Activated CD8-positive, alpha-beta memory T cell treated with anti-CD3 and anti-CD28 coated beads for 1 hour (primary cell): ENCODE measurements at places on chromosomes 5 and 9.

- no peak for DNase-seq
Measured at GRCh38 chr5:1471240-1471853, 26.1 kb upstream of the SLC6A3 start.

DNA sequence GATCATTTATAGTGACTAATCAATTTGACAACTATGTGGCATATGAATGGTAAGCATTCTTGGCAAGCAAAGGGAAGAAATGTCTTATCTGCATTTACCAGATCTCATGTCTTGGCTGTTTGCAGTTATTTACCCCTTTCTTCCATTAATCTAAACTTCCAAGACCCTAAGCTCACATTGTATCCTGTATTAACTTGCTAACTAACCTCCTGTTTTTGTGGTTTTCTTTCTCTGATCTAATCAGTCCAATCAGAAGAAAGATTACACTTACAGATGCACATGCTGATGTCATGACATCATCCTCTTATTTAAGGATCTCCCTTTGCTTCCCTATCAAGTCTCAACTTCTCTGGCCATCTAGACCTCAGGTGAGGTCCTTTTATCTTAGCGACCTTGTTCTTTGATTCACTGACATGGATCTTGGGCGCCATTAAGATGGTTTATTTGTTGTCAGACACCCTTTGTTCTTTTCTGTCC is 95.5 kb downstream of the F2RL2 start:
- DNase-seq: no peak

DNA sequence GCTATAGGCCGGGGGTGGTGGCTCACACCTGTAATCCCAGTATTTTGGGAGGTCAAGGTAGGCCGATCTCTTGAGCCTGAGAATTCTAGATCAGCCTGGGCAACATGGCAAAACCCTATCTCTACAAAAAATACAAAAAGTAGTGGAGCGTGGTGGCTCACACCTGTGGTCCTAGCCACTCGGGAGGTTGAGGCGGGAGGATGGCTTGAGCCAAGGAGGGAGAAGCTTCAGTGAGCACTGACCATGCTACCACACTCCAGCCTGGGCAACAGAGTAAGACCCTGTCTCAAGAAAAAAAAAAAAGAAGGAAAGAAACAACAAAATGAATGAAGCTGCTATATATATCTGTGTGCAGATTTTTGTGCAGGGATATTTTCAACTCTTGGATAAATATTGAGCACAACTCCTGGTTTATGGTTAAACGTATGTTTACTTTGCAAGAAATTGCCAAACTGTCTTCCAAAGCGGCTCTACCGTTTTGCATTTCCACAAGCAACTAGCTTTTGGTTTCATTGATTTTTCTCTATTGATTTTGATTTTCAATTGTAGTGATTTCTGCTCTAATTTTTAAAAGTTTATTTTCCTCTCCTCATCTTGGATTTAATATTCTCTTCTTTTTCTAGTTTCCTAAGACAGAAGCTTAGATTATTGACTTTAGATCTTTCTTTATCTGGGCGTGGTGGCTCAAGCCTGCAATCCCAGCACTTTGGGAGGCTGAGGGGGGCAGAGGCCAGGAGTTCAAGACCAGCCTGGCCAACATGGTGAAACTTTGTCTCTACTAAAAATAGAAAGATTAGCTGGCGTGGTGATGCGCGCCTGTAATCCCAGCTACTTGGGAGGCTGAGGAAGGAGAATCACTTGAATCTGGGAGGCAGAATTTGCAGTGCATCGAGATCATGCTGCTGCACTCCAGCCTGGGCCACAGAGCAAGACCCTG is 49.2 kb downstream of the SPIN1 start:
- no peak for DNase-seq

DNA sequence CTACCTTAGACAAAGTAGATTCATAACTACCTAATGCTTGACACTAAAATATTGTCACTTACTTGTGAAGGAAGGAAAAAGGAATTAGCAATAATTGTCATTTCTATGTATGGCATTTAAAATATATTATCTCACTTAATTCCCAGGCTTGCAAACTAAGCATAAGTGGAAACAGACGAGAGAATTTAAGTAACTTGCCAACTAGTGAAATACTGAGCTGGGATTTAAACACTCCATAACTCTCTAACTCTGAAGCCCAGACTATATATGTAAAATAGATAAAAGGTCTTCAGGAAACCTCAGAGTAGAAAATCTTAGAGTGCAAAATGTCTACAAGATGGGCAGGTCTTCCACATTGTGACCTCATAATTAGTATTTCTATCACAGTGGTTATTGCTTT is 257.8 kb downstream of the SAXO1 start:
- DNase-seq: no peak

DNA sequence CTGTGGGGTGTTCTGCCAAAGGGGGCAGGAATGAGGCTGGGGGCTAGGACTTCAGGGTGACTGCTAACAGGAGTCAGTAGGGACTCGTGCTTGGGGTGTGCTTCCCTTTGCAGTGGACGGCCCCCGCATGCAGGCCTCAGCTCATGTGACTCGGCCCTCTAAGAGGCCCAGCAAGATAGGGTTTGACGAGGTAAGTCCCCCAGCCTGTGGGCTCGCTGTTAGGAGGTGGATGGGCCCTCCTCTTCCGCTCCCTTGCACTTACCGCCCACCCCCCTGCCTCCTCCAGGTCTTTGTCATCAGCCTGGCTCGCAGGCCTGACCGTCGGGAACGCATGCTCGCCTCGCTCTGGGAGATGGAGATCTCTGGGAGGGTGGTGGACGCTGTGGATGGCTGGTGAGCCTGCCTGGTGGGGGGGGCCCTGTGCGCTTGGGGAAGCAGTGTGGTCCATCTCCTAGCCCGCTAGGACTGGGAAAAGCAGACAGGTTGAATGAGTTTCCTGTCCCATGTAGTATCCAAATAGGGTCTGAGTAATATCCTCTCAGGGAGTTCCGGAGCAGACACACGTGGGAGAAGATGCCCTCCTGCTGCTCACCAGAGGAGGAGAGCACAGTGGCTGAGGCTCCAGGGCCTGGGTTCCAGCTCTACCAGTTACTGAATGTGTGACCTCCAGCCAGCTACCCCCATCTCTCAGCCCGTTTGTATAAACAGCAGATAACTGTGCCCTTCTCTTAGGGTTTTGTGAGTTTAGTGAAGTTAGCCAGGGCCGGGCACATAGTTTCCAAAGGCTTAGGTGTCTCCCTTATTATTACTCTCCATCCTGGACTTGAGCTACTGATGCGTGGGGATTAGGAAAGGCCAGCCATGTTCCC is 8.2 kb downstream of the CERCAM start:
- DNase-seq: no peak

GRCh38 chr9:83296123-83296522 is 233.2 kb upstream of the RASEF start:
- no peak for DNase-seq

GRCh38 chr9:125829743-125830142 is 82.6 kb downstream of the PBX3 start:
- DNase-seq: peak; percentile 19

GRCh38 chr9:125393426-125393825 is 131.8 kb downstream of the GAPVD1 start:
- no peak for DNase-seq

DNA sequence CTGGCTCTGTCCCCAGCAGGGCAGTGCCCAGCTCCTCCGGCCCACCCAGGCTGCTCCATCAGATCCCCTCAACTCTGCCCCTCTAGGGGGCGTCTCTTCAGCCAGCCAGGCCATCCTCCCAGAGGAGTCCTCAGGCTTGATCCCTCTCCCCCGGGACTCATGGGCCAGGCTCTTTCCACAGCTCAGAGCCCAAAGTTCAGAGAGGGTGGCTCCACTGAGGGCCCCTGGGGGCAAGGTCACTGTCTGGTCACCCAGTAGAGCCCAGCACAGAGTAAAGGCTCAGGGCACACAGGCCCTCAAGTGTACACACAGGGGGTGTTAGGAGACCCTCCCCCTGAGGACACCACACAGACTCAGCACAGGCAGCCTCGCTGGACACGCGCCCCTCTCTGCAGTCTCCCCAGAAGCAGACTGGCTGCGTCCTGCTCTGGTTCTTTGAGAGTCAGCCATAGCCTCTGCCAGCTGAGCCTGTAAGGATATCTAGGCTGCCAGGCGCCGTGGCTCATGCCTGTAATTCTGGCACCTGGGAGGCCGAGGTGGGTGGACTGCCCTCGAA is 64.8 kb downstream of the PAX5 start:
- no peak for DNase-seq

DNA sequence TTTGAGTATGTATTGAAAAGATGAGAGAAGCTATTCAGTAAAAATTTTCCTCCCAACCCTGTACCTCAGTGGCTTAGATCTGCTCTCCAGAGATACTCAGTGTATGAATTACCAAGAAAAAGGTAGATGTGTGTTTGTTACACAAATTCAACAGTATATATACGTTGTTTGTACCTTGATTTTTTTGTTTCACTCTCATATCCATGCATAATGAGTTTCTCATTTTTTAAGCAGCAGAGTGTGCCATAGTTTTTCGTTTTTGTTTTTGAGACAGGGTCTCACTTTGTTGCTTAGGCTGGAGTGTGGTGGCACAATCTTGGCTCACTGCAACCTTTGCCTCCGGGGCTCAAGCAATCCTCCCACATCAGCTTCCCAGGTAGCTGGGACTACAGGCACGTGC is 77.7 kb downstream of the RAB24 start:
- DNase-seq: no peak

- no peak for DNase-seq
Measured at GRCh38 chr5:164060786-164061355, 555.5 kb downstream of the MAT2B start.

- no peak for DNase-seq
Measured at GRCh38 chr5:129079496-129079895, 15.1 kb upstream of the ISOC1 start.

GRCh38 chr9:94761481-94761880 is 35.0 kb downstream of the AOPEP start:
- DNase-seq: no peak

GRCh38 chr5:1652873-1653697 is 129.3 kb upstream of the LPCAT1 start:
- no peak for DNase-seq

DNA sequence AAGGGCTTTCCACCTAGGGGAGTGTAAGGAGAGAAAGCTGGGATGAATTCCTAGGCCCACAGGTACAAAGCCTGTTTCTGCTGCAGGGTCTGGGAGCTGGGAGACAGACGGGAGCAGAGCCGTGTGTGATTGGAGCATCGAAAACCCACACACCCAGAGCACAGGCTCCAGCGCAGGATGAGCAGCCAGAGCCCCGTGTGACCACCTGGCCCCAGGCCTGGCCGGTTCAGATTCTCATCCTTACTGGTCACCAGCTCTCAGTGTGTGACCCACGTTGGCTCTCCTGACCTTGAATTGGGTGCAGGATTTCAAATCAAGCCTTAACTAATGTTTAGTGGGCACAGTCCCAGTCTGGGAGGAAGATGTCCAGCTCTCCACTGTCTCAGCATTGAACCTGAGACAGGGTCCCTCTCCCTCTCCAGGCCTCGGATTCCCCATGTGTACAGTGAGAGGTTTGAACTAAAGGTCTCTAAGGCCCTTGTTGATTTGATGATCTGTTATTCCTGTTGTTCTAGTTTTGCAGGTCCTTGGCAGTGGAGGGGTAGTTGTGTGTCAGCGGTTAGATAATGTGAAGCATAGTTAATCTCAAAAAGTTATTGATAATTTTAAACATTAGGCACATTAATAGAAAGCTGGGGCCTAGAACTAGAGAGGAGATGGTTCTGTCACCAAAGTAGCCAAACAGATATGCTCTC is 50.1 kb downstream of the PPARGC1B start:
- no peak for DNase-seq

GRCh38 chr5:164256351-164256750 is 750.9 kb downstream of the MAT2B start:
- no peak for DNase-seq

- DNase-seq: no peak
Measured at GRCh38 chr9:111282845-111283244, 47.2 kb downstream of the OR2K2 start.

DNA sequence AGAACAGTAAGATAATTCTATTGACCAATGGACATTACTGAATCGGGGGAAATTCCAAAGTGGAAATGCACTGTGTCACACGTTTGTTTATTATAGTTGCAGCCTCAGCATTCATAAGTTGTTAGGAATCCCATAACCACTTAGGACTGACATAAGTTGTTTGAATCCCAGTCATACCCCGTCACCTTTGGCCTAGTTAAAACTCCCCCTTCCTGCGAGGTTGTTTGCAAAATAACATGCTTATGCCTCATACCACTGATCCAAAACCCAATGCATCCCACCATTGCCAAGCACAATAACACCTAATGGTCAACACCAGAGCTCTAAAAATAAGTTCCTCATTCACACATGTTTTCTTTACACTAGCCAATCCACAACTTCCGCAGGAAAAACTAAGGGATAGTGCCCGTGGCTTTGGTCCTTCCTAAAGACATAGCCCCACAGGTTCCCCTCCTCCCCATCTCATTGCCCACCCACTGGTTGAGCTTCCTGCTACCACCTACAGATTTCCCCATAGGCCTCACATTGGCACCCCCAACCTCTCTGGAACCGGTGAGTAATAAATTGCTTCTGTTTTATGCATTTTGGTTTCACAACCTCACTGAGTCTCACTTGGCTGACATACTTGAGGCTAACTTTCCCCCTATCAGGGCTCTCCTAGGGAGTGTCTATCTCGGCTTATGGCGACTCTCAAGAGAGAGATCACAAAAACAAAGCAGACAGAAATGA is 42.3 kb upstream of the MUSK start:
- DNase-seq: no peak

DNA sequence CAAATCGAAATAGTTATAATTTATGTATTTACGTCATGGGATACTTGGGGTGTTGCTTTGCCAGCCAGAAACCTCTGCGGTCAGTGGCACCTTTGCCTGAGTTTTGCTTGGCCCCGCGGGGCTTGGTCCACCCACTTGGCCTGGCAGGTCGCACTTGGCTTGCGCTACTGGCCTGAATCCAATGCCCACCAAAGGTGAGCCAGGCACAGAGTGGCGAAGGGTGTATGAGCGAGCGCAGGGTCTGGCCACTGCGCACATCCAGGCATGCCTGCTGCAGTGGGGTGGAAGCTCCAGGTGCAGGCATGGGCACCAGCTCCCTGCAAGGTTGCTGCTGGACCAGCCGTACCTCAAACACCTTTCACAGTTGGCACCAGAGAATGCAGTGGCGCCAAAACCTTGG is 714.6 kb downstream of the CDH9 start:
- DNase-seq: no peak

GRCh38 chr9:72899734-72900477 is 52.9 kb downstream of the ALDH1A1 start:
- DNase-seq: no peak

DNA sequence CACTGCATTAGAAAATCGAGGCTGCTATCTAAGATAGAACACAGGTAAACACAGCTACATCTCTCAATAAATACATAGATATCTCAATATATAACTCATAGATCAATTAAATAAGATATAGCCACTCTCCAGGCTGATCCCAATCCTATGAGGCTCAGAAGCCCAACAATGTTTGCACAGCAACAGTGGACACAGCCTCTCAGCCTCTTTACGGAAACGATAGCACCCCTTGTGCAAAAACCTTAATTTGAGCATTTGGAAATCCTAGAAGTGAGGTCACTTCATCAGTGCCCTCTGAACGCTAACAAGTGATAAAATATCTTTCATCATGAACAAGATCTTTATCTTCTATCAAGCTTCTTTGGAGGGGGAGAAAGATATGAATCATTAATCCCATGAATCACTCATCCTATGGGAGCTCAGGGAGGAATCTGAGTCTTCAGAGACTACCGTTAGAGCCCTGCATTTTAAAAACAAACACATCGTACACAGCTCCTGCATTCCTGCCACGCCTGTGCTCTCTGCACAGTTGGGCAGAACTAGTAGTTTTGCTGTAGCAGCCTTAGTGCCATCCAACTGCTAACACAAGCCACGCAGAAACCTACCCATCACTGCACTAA is 71.4 kb downstream of the MED27 start:
- DNase-seq: no peak

- DNase-seq: no peak
Measured at GRCh38 chr5:32562056-32562455, 23.3 kb upstream of the SUB1 start.
